ENCODE measurements at places on chromosomes 12 and 14. TPM values are rescaled to one million over a fixed set of nuclear protein-coding genes. Genes with fewer than 3 reads are reported as not detected.

DNA sequence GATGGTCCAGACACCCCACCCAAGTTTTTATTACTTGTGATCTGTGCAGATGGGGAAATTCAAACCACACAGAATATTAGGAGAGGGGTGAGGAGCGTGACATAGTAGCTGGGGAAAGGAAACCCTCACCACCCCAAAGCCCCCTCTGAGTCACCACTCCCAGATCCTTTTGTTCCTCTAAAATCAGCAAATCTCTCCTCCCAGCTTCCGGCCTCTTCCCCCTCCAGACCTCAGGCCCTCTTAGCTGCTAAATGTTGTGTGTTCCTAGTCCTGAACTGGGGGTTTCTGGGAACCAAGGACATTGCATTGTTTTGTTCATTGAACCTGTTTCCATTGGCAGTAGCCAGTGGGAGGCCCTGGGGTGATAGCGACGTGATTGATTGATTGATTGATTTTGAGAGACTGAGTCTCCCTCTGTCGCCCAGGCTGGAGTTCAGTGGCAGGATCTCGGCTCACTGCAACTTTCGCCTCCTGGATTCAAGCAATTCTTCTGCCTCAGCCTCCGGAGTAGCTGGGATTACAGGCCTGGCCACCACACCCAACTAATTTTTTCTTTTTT lies 5.9 kb upstream of the ORAI1 start:
- DNase-seq: no peak

SYNDIG1L gene
- total RNA-seq: under 0.01 TPM

GRCh38 chr14:85276979-85277228 lies 253.0 kb upstream of the FLRT2 start:
- DNase-seq: no peak

GRCh38 chr12:50018968-50019367 lies 6.3 kb downstream of the RACGAP1 start:
- DNase-seq: no peak

DNA sequence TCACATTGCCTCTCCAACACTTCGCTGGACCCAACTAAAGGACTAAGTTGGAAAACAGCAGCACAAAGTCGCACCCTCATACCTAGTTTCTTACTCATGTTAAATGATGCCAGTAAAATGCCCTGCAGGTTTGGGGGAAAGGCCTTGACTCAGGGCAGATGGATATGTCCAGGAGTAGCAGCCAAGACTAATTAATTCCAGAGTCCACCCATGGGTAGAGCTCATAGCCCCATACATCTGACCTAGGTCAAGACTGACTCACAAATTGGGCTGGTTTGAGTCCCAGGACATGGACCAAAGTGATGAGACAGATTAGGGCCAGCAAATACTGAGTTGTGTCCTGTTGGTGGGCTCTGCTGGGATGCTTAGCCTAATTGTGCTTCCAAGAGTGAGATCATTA lies 224.0 kb upstream of the BTG1 start:
- peak; percentile 55 for DNase-seq

DNA sequence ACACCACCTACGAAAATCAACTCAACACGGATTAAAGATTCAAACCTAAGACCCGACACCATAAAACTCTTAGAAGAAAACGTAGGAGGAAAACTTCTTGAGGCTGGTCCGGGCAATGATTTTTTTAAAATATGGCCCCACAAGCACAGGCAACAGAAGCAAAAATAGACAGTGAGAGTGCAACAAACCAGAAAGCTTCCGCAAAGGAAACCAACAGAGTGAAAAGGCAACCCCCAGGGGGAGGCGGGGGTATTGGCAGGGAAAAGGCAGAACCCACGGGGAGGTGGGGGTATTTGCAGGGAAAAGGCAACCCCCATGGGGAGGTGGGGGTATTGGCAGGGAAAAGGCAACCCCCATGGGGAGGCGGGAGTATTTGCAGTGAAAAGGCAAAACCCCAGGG lies 20.5 kb upstream of the FBRSL1 start:
- DNase-seq: no peak

Measured in bronchial epithelial cell (primary cell).